ENCODE measurements at places on chromosomes 1 and 21.
A peak's percentile ranks its signal among the peaks of the same experiment; 100 is the strongest.

GRCh38 chr1:162823231-162823630 lies 32.7 kb downstream of the HSD17B7 start:
- DNase-seq, result peak; percentile 25

DNA sequence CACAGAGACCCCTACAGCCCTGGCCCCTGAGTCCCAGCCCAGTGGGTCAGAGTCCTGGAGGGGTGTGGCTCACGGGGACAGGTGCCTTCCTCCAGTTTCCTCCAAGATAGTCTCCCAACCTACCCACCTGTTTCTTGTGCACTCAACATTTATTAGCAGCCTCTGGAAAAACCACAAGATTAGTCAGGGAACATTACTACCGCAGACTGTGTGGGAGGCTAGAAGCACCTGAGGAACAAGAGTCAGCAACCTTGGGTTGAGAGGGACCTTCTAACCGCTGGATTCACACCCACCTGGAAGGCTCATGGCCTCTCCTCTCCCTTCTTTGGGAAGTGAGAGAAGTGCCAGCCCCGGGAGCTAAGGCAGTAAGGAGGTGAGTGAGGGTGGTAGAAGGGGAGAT lies 22.5 kb upstream of the IKBKE start:
- peak; percentile 36 for DNase-seq

GRCh38 chr21:32131960-32132359 lies 146.9 kb downstream of the MIS18A start:
- peak; percentile 52 for DNase-seq

GRCh38 chr1:212495766-212496494 lies 63.2 kb downstream of the NENF start:
- no peak for DNase-seq

- no peak for DNase-seq
Measured at GRCh38 chr1:204950353-204951001, 79.8 kb downstream of the NFASC start.

GRCh38 chr1:172108161-172108893 lies 267.0 kb downstream of the DNM3 start:
- DNase-seq, result peak; percentile 17

GRCh38 chr1:72280131-72280530 lies 2.2 kb downstream of the NEGR1 start:
- no peak for DNase-seq

DNA sequence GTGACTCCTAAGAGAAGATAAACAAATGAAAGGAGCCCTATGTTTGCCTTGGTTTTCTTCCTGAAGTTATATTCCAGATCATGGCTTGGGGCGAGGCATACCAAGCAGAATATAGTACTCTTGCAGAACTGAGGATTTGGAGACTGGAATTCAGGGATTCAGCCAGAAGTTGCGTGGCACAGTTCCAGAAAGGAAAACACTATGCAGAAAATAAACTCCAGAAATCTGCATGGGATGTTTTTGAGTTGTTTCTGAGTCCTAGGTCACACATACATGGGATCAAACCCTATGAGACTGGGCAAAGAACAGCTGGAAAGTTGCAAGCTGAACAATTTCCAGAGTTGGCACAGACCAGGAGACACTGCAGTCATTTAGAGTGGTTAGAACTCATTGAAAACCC lies 42.9 kb upstream of the IFFO2 start:
- DNase-seq, result no peak

DNA sequence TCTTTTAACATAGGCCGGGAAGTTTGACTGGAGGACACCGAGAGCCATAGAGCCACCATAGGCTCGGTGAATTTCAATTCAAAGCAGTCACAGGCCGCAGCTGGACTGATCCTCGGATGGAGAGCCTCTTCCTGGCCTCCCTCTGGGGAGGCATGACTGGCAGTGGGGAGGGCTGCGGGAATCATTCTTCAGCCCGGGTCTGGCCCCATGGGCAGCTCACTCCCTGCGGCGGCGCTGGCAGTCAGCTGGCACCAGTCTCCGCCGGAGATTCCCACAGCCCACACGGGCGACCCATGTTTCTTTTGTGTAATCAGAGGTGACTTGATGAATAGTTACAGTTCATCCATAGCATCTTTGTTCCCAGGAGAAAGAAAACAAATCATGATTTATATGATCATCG lies 10.6 kb downstream of the ESPN start:
- no peak for DNase-seq

GRCh38 chr1:231882790-231883189 lies 256.2 kb downstream of the DISC1 start:
- DNase-seq, result no peak

- DNase-seq, result peak; percentile 72
Measured at GRCh38 chr1:209150114-209150513, 433.4 kb upstream of the CAMK1G start.

DNA sequence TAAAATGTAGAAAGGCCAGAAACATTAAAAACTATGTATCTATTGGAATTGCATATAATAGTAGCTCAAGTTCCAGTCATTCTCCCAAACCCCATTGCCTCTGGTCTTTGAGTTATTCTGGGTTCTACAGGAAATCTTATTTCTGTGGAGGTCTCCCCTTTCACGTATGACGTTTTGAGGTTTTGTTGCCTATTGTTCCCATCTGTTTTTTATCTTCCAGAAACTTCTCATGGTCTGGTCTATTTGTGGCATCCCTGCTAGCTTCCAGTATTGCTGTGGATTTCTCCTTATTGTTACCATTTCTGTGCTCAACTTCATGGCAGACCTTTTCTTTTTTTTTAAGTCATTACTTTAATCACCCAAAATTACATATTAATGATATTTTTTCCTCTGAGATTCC lies 43.3 kb downstream of the DTL start:
- DNase-seq, result no peak

- no peak for DNase-seq
Measured at GRCh38 chr21:27257908-27258556, 291.1 kb upstream of the ADAMTS5 start.

GRCh38 chr1:159880430-159880829 lies 18.0 kb upstream of the VSIG8 start:
- no peak for DNase-seq

GRCh38 chr1:21293537-21294265 lies 3.4 kb upstream of the ECE1 start:
- DNase-seq, result no peak

DNA sequence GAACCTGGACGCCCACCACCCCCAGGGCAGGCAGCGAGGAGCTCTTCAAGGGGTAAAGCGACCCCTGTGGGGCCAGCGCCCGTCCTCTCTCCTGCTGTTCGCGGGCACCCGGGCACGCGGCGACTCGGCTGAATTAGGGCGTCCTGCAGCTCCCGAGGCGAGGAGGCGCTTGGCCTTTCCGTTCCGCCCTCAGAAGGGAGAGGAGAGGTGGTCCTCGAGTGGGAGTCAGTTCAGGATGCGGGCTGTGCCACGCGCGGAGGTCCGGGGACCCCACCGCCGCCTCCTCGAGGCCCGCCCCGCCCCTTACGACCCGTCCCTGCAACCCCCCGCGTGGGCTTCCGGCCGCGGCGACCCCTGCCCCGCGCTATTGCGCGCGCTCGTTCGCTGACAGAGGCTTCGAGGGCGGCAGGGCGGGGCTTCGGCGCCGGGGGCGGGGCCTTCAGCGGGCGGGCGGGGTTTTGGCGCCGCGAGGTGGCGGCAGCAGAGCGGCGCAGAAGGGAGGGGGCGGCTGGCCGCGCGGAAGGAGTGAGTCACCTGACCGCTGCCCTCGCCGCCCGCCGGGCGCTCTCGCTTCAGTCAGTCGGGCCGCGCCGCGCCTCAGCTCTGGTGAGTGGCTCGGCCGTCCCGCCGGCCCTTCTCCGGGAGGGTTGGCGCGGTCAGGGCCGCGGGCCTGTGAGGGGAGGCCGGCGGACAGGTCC lies at the start of gene BACH1:
BACH1 (plus strand) TSS at position 575 of the 698 bp plus-strand sequence. CDS start 22,359 bp downstream, outside the sequence.
- peak; percentile 90 for DNase-seq

GRCh38 chr1:12488666-12489354 lies 129.2 kb downstream of the DHRS3 start:
- no peak for DNase-seq

GRCh38 chr21:42655796-42656770 lies 2.7 kb downstream of the PDE9A start:
- no peak for DNase-seq

DNA sequence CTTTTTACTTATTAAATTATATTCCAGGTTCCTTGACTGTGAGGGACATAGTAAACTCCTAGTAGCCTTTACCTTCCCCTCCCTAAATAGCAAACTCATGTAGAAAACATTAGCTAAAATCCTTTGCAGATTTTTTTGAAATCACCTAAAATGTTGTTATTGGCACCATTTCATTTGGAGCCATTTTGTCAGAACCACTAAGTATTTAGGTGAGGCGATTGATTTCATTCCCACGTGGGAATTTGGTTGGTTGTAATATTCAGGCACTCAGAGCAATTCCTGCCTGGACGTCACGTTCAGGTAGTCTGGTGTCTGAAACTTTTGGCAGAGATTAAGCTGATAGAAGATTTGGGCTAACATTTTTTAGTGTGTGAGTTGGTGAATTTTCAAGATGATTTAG lies 84.3 kb downstream of the CAMTA1 start:
- DNase-seq, result no peak

All from A172 (cell line).